ENCODE measurements at places on chromosomes 5 and 9.

GRCh38 chr9:90998573-90998972 lies 197.0 kb downstream of the SYK start:
- no peak for DNase-seq

GRCh38 chr5:172303572-172304335 lies 20.2 kb upstream of the UBTD2 start:
- DNase-seq, result no peak

- DNase-seq, result no peak
Observed at GRCh38 chr5:58816181-58816731, 233.4 kb downstream of the RAB3C start.

DNA sequence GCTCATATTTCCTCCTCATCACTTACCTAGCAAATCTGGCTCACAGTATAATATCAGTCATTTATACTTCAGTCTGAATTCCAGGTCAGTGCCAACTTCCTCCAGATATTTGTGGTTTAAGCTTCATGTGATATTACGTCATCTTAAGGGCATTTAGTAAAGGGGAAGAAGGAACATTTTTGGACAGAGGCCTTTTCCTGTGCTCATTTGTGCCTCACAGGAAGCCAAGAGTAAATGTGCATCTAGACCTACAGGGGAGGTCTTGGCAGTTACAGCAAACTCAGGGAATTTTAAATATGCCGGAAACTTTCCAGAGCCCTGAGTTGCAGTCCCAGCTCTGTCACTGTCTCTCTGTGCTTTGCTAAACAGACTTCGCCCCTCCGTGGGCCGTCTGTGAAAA lies 12.3 kb upstream of the KCNIP1 start:
- no peak for DNase-seq

GRCh38 chr9:126222835-126223431 lies 103.7 kb upstream of the MVB12B start:
- DNase-seq, result no peak
